ENCODE measurements at places on chromosomes 11 and 22.

- no peak for DNase-seq
Measured at GRCh38 chr11:20116825-20117224, 43.5 kb downstream of the DBX1 start.

DNA sequence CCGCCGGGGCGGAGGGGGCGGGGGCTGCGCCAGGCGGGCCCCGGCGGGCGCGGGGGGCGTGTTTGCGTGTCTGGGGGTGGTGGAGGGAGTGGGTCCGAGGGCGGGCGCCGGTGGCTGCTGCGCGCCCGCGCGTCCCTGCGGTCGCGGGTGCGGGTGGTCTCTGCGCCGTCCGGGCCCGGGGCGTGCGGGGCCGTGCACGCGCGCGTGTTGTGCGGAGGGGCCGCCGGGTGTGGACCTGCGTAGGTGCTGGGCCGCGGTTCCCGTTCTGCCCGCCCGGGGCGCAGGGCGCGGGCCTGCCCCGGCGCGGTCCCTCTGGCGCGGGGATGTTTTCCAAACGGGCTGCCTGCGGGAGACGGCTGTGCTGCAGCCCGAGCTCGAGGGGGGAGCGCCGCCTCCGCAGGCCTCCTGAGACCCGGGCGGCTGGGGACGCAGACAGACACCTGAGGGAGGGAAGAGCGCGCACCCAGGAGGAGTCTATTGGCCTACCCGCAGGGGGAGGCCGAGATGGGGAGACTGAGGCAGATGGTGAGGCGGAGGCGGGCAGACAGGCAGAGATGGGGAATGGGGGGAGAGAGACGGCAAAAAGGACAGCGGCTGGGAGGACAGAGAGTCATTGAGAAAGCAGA, 442 bp downstream of the PELI3 start:
- no peak for DNase-seq

GRCh38 chr11:12119502-12119901, 9.1 kb downstream of the MICAL2 start:
- no peak for DNase-seq

GRCh38 chr22:37043828-37044538, 7.6 kb upstream of the KCTD17 start:
- DNase-seq: peak; percentile 82

- no peak for DNase-seq
Measured at GRCh38 chr11:102471474-102471873, 18.9 kb upstream of the TMEM123 start.
